CD4-positive, alpha-beta T cell treated with Interleukin-4 for 4 hours (primary cell): ENCODE measurements at places on chromosomes 7 and 10.

GRCh38 chr7:155064186-155064585 lies 5.9 kb upstream of the HTR5A start:
- DNase-seq, result no peak

DNA sequence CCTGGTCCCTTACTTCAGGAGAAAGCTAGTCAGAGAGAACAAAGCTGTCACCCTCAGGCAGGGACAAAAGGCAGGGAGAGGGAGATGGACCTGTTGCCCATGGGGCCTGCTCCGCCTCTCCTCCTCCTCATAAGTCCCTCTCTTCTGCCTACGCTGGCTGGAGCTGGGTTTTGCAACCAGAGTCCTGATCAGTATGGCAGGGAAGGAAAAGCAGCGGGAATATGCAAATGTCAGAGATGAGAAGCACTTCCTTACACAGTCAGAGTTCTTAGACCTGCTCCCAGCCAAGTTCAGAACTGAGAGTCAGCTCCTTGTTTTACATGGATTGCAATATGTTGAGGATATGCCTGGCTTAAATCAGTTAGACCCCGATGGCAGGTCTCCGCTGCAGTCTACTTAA lies 231.1 kb downstream of the ADAM12 start:
- no peak for DNase-seq

- DNase-seq, result no peak
These were observed 6.8 kb upstream of the CSTF2T start for GRCh38 chr10:51706225-51706624.

DNA sequence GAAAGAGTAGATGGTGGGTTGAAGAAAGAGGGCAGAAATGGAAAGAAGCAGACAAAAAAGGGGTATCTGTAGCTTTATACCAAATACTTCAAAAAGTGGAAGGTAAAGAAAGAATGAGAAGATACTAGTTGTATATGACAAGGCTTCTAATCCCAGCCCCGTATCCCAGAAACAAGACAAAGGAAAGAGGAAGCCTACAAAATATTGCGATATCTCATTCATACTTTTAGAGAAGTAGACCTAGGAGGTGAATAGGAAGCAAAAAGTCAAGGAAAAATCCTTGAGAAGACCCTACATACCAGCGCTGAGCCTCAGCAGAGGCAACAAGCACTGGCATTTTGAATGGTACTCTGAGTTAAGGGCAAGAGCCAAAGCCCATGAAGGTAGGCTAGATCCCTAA lies 26.6 kb downstream of the PHTF2 start:
- no peak for DNase-seq

DNA sequence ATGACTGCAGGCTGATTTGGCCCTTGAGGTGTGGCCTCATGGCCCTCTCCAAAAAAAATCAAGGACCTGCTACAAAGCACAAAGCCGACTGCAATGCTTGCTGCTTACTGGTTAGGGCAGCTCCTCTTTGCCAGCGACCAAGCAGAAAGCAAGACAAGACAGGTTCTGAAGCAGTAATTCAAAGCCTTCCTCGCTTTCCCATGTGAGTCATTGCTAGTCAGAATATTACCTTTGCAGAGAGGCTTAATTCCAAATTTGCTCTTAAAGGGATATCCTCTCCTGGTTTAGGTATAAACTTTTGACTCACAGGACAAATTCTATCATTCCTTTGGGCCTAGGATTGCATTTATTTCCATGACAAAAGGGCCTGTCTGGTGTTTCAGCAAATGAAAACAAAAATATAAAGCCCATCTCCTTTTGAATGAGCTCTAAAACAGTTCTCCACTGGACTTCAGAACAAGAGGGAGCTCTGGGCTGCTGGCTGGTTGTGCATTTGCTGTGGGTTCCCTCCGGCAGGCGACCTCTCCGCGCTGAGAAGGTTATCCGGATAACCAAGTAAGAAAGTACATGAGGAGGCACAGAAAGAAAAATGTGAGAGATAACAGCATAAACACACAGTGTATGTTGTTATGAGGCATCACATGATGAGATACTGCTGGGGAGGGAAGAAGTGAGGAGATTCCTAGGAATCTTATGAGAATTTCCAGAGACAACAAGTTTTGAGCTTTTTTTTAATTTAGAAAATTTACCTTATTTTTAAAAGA lies 90.8 kb downstream of the EGFR start:
- no peak for DNase-seq

DNA sequence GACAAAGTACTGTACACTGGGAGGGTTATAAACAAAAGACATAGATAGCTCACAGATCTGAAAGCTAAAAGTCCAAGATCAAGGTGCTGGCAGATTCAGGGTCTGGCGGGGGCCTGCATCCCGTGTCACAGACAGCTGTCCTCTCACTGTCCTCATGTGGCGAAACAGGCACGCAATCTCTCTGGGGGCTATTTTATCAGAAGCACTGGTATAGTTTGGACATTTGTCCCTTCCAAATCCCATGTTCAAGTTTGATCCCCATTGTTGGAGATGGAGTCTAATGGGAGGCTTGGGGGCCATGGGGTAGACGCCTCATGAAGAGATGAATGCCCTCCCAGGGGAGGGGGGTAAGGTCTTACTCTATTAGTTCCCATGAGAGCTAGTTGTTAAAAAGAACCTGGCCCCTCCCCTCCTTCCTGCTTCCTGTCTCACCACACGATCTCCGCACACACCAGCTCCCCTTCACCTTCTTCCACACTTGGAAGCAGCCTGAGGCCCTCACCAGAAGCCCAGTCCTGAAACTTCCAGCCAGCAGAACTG lies 72.5 kb upstream of the UCN3 start:
- DNase-seq, result peak; percentile 81

DNA sequence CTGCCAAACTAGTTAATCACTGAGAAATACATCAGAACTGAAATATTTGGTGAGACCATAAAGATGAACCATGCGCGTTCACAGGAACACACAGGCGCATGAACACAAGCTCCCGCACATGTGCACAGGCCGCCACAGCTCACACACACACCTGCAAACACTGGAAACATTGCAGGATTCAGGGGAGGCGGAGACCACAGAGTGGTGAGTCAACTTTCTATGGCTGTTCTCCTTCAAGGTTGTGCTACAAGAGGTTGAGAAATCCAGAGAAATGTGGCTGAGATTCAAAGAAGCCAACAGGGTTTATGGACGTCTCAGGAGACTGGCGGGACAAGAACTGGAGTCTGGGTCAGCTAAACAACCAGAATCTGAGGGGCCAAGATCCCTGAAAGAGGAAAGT lies 17.8 kb downstream of the ESYT2 start:
- peak; percentile 64 for DNase-seq

GRCh38 chr10:55330486-55330885 lies 529.5 kb upstream of the PCDH15 start:
- no peak for DNase-seq

GRCh38 chr10:12196531-12197211 lies 683 bp downstream of the CDC123 start:
- no peak for DNase-seq

GRCh38 chr7:1586827-1587705 lies 17.2 kb upstream of the PSMG3 start:
- no peak for DNase-seq

- DNase-seq, result no peak
These were observed 39.0 kb upstream of the EMX2 start for GRCh38 chr10:117503244-117504205.

DNA sequence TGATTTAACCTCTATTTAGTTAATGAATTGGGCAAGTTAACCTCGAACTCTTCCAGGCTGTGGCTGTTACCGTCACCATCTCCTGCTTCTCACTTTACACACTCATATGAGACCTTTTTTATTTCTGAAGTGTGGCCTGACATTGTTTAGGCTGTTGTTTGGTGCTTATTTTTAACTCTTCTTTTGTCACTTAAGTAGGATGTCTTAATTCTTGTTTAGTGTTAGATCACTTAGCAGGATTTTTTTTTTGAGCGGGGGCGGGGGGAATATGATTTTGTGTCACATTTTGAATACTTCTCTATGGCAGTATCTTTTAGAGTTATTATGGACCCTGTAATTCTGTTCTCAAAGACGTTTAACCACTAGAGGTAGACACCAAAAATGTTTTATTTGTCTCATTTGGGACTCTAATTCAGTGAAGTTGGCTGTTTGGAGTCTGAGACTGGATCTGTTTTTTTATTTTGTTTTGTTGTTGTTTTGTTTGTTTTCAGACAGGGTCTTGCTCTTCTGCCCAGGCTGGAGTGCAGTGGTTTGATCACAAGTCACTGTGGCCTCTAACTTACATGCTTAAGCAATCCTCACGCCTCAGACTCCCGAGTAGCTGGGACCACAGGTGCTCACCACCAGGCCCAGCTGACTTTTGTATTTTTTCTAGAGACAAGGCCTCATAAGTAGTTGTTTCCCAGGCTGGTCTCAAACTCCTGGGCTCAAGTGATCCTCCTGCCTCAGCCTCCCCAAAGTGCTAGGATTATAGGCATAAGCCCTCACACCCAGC lies 73.5 kb downstream of the CUX1 start:
- DNase-seq, result no peak
